ENCODE measurements at places on chromosomes 7 and 10.
A peak's percentile ranks its signal among the peaks of the same experiment; 100 is the strongest.

DNA sequence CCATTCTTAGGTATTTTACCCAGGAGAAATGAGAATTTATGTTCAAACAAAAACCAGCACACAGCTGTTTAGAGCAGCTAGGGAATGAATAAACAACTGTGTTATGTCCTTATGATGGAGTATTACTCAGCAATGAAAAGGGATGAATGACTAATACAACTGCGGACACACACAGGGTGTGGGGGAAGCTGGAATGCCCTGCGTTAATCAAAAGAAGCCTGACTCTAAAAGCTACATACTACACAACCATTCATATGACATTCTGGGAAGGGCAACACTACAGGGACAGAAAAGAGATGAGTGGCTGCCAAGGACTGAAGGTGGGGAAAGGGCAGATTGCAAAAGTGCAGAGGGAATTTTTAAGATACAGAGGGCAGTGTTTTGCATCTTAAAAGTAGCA lies 64.0 kb downstream of the DLG5 start:
- DNase-seq = no peak

DNA sequence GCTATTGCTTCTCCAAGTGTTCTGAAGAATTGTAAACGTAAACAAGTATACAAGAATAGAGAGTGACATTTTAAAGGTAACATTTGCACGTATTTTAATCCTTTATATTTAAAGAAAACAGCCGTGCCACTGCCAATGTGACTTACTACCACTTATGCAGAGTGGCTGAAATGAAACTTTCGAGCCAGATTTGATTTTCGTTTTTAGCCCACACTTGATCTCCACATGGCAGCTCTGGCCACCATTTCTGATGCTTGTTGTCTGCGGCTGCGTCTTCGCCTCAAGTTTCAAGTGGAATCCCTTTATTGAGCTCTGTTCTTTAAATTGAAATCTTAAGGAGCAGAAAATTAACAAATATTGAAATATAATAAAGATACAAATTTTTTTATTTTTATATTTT lies 70.0 kb downstream of the ELAPOR2 start:
- DNase-seq = no peak

DNA sequence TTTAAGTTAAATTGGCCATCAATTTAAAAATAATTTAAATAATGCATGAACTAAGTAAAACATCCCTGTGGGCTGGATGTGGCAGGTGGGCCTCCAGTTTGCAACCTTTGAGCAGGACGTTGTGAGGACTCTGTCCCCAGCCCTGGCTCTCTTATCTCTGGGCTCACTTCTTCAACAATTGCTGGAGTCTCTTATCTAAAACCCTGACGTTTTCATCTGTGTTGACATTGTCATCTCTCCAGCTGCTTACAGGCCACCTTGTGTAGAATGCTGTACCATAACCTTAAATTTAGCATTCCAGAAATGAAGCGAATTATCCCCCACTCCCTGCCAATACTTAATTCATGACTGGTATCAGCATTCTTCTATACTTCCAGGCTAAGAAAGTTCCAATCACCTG lies 3.2 kb upstream of the KIF5B start:
- no peak for DNase-seq

DNA sequence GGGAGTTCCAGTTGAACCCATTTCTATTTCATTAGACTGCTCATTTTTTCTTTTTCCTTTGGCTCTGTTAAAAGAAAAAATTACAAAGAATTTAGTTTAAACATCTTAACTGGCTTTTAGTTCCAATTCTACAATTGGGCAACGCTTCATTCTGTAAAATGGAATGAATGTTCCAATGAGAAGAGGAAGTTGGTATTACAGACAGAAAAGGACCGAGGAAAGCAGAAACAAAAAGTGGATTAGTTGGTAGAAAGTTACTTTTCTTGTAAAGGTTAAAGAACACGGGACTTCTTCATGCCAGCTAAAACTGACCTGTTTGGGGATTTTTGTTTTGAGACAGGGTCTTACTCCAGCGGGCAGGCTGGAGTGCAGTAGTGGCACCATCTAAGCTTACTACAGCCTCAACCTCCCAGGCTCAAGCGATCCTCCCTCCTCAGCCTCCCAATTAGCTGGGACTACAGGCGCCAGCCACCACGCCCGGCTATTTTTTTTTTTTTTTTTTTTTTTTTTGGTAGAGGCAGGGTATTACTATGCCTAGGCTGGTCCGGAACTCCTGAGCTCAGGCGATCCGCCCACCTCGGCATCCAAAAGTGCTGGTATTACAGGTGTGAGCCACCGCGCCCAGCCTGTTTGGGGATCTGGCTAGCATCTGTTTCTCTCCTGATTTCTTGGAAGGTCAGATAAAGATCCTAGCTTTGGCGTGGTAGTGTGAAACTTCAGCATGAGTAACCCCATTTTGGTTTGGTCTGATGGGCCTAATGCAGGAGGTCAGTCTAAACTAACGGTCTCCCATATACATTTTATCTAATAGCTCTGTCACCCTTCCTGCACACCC lies 1.3 kb upstream of the VDAC2 start:
- DNase-seq = peak; percentile 14

DNA sequence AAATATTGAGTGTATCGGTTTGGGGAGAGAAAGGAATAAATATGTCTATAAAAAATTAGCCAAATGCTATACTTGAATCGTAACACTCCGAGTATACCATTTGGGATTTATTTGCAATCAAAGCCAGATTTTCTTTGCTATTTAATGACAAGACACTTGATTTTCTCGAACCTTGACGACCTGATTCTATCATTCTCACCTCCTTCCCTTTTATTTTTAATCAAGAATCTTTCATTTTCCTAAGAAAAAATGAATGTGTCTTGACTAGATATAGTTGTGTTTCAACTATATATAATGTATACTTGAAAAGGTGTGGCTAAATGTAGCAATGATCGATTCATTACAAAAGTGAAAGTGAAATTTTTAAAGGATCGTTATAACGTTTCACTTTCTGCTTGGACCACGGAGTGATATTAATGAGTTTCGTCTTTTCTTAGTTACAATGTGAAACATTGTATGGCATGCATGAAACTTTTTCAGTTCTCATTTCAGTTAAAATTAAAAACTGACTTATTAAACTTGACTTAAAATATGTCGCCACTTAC lies 562 bp downstream of the NUB1 start:
- DNase-seq = no peak

GRCh38 chr10:133289761-133290160 lies 13.1 kb upstream of the ADAM8 start:
- no peak for DNase-seq

DNA sequence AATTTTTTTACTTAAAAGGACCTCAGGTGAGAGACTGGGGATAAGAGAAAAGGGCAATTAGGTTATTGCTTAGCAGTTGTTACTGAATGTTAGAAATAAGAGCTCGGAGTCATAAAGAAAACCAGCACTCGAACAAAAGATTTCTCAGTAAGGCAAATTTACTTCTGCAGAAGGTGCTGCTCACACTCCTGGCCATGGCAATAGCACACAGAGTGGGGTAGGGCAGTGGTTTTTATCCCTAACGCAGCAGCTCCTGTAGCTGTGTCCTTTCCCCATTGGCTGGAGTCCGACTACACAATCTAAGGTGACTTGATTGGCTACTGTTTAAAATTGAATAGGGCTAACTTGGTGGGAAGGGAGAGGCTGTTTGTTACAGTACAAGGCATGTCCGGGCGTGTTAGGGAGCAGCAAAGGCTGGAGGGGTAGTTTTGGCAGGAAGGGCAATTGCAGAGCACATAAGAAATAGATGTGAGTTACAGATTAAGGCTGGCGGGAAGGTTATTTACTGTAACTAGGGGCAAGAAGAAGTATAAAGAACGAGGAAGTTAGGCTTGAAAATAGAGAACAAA lies 112.1 kb downstream of the AKR1D1 start:
- no peak for DNase-seq

DNA sequence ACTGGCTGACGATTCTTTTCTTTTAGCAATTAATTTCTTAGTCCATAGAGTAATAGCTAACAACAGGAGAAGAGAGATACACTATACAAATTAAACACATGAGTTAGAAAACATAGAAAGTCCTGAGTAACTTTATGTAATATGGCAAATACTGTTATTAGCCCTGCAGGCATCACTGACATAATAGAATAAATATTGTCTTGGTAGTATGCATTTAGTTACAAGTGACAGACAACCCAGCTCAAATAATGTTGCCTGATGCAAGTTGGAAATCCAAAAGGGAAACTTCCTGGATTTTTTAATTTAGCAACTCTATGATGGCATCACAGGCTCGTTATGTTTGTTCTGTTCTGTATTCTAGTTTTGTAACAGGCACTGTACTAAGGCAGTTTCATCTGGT lies 95.1 kb downstream of the DKK1 start:
- no peak for DNase-seq
